ENCODE measurements at places on chromosomes 11 and 22. TPM values are rescaled to one million over a fixed set of nuclear protein-coding genes. Genes with fewer than 3 reads are reported as not detected.

Gene CDC42EP1
- total RNA-seq, result not detected

GRCh38 chr22:47196166-47196849 lies 433.9 kb downstream of the TBC1D22A start:
- H3K4me3 ChIP-seq, result no peak overlapping the region
- H3K36me3 ChIP-seq, result no peaks in the 10 kb centered on the region
- H3K27ac ChIP-seq, result no peak overlapping the region
- no peaks in the 10 kb centered on the region for H3K4me1 ChIP-seq
- DNase-seq, result no peak

DNA sequence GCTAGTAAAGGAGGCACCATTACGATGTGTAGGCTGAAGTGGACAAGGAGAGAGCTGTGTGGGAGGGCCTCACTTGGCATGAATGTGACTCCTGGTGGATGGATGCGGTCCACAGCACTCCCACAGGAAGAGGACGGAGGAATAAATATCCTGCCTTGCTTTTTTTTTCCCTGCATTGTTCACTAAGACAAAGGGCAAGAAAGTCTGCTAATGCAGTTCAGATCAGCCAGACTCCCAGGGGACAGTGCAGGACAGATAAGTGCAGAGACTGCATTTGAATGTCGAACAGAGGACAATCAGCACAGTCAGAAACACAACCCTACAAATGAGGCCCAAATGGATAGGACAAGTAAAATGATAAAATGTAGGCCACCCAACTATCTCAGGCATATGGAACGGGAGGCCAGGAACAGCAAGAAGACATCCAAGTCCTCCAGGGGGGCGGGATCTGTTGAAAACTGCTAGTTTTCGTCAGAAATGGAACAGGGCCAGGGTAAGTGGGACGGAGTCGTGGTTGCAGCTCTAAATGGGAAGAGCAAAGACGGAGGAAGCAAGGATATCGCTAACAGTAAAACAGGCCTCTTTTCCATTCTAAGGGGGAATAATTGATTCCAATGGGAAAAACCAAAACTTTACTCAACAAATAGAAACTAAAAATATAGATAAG lies 25.2 kb upstream of the OR8B8 start:
- no peaks in the 10 kb centered on the region for H3K27me3 ChIP-seq
- H3K36me3 ChIP-seq, result no peaks in the 10 kb centered on the region
- no peak overlapping the region for H3K4me3 ChIP-seq
- no peak overlapping the region for H3K27ac ChIP-seq
- no peak for DNase-seq
- no peaks in the 10 kb centered on the region for H3K4me1 ChIP-seq

Gene FOLR1
- not detected for total RNA-seq

DNA sequence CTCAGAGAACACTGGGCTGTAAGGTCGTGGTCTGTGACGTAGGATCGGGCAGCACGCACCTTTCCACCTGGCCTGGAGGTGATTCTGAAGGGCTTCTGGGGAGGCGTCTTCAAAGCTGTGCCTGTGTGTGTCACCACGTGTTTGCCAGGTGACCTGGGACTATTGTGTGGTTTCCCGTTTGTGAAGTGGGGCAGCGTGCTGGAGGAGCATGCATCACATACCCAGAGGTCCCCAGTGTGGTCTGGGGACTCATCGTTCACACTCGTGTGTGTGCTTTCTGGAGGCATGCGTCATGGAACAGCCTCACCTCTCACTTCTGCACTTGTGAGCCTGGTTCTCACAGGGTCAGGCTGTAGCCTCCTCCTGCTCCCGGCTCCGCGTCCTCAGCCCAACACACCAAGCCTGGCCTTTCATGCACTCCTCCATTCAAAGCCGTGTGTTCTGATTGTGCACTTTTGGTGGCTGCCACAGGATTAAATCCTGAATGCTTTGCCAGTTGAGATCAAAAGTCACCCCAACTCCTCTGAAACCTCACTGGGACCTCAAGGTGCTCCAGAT lies 106.3 kb downstream of the KCNQ1OT1 start:
- peaks cover 22% of the 10 kb centered on the region for H3K36me3 ChIP-seq
- H3K4me1 ChIP-seq, result no peaks in the 10 kb centered on the region
- no peak for DNase-seq
- no peak overlapping the region for H3K4me3 ChIP-seq
- H3K27ac ChIP-seq, result no peak overlapping the region

DNA sequence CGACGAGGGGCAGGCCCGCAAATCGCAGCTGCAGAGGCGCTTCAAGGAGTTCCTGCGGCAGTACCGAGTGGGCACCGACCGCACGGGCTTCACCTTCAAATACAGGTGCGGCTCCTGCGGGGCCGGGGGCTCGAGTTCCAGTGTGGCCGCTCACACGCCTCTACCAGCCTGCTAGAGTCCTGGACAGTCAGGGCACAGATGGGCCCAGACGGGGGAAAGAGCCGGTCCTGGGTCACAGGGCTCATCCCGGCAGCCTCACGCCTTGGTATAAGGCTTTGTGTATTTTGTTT lies 506 bp downstream of the MCM5 start:
- H3K4me3 ChIP-seq, result peak overlapping the region; percentile 87
- DNase-seq, result peak; percentile 3
- H3K27ac ChIP-seq, result peak overlapping the region; percentile 2

Gene XRRA1
- total RNA-seq, result 12.2 TPM

- DNase-seq, result no peak
- H3K4me3 ChIP-seq, result no peak overlapping the region
- peaks cover 62% of the 10 kb centered on the region for H3K36me3 ChIP-seq
- H3K27me3 ChIP-seq, result no peaks in the 10 kb centered on the region
- H3K4me1 ChIP-seq, result no peaks in the 10 kb centered on the region
- no peak overlapping the region for H3K27ac ChIP-seq
Observed at GRCh38 chr11:3001496-3001895, 9.4 kb upstream of the NAP1L4 start.

Gene XKR3
- not detected for total RNA-seq

DNA sequence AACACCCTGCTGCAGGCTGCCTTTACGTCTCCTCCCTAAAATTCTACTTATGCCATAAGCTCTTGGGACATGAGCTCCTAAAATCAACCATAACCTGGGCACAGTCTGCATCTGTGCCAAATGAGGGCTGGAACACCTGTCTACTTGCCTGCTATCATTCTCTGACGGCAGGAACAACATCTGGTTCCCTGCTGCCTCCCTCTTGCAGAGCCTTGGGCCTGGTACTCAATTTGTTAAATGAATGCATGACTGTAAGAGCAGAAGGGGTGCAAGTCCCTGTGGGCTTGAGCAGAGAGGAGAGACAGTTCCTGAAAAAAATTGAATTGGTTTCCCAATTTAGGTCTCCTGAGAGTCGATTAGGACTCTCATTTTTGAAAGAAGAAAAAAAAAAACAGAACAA lies 66.7 kb upstream of the CSNK2A3 start:
- no peak overlapping the region for H3K4me3 ChIP-seq
- DNase-seq, result no peak
- no peaks in the 10 kb centered on the region for H3K4me1 ChIP-seq
- H3K36me3 ChIP-seq, result no peaks in the 10 kb centered on the region

DNA sequence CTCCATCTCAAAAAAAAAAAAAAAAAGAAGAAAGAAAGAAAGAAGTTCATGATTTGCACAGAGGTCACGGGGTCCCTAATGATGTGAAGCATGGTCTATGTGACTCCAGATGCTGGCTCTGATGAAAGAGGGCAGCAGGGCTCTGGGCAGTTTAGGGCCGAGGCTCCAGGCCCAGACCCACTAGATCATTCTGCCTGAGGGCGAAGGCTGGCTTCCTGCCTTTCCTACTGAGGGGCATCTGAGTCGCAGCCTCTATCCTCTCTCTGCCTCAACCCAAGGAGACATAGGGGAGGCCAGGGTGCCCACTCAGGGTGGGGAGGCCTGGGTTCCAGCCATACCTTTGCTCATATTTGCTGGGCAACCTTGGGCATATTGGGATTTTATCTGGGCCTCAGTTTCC lies 4.8 kb downstream of the SLC35E4 start:
- H3K4me3 ChIP-seq, result no peak overlapping the region
- DNase-seq, result no peak
- no peak overlapping the region for H3K27ac ChIP-seq
- H3K27me3 ChIP-seq, result no peaks in the 10 kb centered on the region
- no peaks in the 10 kb centered on the region for H3K36me3 ChIP-seq

GRCh38 chr22:26271427-26271826 lies 102.2 kb downstream of the SEZ6L start:
- H3K27me3 ChIP-seq, result no peaks in the 10 kb centered on the region
- H3K36me3 ChIP-seq, result no peaks in the 10 kb centered on the region
- no peak overlapping the region for H3K27ac ChIP-seq
- DNase-seq, result no peak

- H3K36me3 ChIP-seq, result no peaks in the 10 kb centered on the region
- peaks cover 7% of the 10 kb centered on the region for H3K27me3 ChIP-seq
- DNase-seq, result no peak
Observed at GRCh38 chr11:119608781-119609180, 120.2 kb downstream of the NECTIN1 start.

DNA sequence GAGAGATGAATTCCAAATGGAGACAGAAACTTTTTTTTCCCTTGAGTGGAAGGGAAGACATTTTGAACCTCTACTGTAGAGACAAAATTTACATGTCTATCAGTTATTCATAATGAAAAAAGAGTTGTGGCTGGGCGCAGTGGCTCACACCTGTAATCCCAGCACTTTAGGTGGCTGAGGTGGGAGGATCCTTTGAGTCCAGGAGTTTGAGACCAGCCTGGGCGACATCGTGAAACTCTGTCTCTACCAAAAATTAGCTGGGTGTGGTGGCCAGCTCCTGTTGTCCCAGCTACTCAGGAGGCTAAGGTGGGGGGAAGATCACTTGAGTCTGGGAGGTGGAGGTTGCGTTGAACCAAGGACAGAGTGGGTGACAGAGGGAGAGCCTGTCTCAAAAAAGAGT lies 4.1 kb downstream of the EED start:
- no peak overlapping the region for H3K4me3 ChIP-seq
- no peak overlapping the region for H3K27ac ChIP-seq
- H3K36me3 ChIP-seq, result peaks cover 6% of the 10 kb centered on the region
- no peaks in the 10 kb centered on the region for H3K27me3 ChIP-seq

DNA sequence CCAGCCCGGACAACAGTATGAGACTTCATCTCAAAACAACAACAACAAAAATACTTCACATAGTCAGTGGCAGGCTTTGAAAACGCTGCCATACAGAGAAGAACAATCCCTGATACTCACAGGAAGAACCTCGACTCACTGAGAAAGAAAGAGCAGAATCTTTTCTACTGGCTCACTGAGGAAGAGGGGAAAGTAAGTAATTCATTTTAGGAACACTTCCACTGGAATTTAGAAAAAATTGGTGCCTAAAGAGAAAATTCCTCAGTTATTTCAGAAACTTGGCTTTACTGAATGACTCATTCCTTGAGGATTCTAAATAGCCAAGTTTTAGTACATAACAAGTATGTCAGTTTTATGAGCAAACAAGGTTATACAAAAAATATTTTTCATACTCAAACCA lies 12.3 kb downstream of the NARS2 start:
- no peak overlapping the region for H3K4me3 ChIP-seq
- H3K4me1 ChIP-seq, result peaks cover 13% of the 10 kb centered on the region
- peaks cover 35% of the 10 kb centered on the region for H3K36me3 ChIP-seq
- H3K27me3 ChIP-seq, result no peaks in the 10 kb centered on the region
- no peak overlapping the region for H3K27ac ChIP-seq

DNA sequence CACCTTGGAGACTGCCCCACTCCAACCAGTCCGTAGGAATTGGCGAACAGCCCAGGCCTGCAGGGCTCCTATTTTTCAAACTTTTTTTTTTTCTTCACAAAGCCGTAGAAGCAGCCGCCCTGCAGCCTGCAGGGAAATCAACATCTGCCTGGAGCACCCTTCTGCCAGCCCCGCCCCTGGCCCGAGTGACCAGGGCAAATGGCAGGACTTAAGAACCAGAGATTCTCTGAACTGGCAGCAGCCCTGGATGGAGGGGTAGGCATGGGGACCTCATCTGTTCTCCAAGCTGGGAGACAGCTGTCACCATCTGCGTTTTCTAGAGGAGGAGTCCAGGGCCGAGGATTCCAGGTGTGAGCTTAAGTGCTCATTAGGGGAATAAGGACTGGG lies 5.6 kb downstream of the SCN2B start:
- no peak overlapping the region for H3K27ac ChIP-seq
- peaks cover 8% of the 10 kb centered on the region for H3K4me1 ChIP-seq
- no peaks in the 10 kb centered on the region for H3K36me3 ChIP-seq
- DNase-seq, result no peak

Gene OR6A2
- not detected for total RNA-seq

DNA sequence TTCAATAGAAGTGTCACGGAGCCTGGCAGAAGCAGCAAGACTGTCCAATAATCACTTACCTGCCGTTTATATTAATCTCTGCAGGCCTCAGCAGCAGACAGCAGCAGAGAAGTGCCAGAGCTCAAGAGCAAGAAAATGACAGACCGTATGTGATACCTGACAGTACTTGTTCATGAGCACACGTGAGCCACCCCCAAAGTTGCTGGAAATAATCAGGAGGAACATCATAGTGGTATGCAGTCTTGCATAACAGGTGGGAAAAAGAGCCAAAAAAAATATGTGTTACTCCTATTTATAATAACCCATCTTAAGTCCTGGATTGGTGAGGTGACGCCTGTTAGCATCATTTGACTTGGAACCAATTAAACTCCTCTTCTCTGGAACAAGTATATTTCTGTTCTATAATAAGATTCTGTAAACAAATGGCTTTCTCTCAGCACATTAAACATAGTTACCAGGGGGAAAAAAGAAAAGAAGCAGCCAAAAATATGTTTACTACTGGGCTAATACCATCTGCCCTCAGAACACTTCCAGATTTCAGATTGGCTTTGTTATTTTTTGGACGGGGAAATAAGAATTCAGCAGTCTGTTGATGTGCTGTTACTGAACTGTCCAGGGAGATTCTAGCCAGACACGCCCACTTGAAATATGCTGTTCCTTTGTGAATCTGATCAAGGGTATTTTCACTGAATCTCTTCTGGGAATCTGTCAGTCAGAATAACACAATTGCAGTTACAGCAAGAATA lies 7.9 kb upstream of the SLN start:
- no peak overlapping the region for H3K4me3 ChIP-seq
- no peaks in the 10 kb centered on the region for H3K27me3 ChIP-seq
- no peaks in the 10 kb centered on the region for H3K36me3 ChIP-seq
- no peaks in the 10 kb centered on the region for H3K4me1 ChIP-seq

GRCh38 chr11:117580866-117581265 lies 216.2 kb downstream of the DSCAML1 start:
- no peaks in the 10 kb centered on the region for H3K27me3 ChIP-seq
- no peak overlapping the region for H3K27ac ChIP-seq
- no peaks in the 10 kb centered on the region for H3K36me3 ChIP-seq
- no peak for DNase-seq
- no peak overlapping the region for H3K4me3 ChIP-seq
